Stimulated activated CD4-positive, alpha-beta T cell treated with anti-CD3 and anti-CD28 coated beads, Interleukin-1b, Interleukin-23, amount 100 ng/mL, for 1 hour (primary cell): ENCODE measurements at places on chromosomes 5 and 9.

- no peak for DNase-seq
These were observed 219.2 kb downstream of the DCP2 start for GRCh38 chr5:113195771-113196170.

- DNase-seq: no peak
These were observed 51.5 kb downstream of the SLC44A1 start for GRCh38 chr9:105295986-105296385.

DNA sequence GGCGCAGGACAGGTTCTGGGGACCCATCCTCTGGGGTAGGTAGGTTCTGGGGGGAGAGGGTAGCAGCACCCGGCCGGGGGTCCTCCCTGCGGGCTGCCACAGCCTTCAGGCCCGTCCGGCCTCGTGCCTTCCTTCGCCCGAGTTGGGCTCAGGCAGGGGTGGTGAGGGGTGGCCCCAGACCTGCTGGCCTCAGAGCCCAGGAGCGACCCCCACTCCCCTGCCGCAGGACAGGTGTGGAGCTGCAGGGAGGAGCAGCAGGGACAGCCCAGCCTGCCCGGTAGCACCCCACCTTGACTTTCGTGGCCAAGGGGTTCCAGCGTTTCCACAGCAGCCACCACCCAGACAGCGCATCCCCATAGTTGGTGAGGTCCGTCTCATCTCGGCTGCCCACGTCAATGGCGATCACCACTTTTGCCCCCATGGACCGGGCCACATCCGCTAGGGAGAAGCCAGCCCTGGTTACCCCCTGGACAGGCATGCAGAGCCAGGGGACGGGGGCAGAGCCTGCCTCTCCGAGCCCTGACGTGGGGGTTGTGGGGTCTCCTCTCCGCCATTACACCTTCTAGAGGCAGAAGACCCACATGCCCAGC, 3.4 kb upstream of the NSMF start:
- no peak for DNase-seq

GRCh38 chr9:17330097-17330496, 195.3 kb downstream of the CNTLN start:
- no peak for DNase-seq

GRCh38 chr9:37174247-37174646, 53.9 kb downstream of the ZCCHC7 start:
- no peak for DNase-seq

- no peak for DNase-seq
These were observed 13.4 kb downstream of the ZBED3 start for GRCh38 chr5:77073667-77074066.

DNA sequence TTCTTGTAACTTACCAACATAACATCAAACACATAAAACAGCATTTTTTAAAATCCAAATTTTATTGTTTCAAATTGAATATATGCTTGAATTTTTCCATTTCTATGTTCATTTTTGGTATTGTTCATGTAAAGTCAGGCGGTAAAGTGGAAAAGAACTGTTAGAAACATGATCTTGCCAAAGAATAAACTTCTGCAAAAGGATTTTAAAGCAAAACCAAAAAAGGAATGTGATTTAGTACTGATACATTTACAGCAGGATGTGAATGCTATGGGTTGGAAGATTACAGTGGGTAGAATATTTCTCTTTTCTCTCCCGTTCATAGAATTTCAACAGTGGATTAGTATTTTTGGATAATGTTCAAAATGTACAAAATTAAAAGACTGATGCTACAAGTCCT, 277.2 kb upstream of the MPDZ start:
- no peak for DNase-seq

DNA sequence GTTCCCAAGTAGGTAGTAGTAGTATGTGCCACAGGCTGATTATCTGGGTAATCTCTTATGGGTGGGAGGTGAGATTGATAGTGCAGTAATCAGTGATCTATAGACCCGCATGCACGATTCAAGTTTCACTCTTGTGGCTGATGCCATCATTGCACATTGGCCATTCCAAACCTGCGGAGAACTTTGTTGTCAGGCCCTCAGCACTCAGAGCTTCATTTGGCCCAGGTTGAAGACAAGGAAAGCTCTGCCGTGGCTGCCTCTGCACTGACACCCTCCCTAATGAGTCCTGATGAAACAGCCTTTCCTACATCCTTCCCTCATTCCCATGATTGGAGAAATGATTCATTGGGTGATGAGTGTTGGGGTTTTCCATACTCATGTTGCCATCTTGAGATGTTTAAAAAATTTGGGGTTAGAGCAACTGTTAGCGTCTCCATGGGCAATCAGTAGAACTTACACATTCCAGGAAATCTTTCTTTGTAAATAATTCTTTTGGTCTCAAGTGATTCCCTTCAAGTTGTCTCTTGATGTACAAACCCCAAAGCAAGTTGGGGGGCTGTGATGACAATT, 22.9 kb downstream of the PROP1 start:
- no peak for DNase-seq

DNA sequence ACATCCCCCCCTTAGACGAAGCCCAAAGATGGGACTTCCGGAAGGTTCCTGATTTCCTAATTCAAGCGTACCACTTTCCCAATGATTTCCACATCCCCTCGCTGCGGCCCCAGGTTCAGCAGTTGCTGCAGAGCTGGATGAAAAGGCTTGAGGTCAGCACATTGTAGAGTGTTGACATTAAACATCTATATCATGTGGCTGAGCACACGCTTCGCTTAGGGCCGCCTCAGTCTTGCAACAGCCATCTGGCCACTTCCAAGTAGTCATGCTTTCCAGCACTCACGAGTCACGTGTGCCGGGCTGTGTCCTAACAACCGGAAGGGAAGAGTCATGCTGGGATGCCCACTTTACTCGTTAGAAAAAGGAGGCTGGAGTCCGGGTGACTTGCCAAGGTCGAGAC, 340.6 kb upstream of the IRX4 start:
- no peak for DNase-seq

GRCh38 chr9:87179553-87180340, 232.4 kb upstream of the GAS1 start:
- no peak for DNase-seq

DNA sequence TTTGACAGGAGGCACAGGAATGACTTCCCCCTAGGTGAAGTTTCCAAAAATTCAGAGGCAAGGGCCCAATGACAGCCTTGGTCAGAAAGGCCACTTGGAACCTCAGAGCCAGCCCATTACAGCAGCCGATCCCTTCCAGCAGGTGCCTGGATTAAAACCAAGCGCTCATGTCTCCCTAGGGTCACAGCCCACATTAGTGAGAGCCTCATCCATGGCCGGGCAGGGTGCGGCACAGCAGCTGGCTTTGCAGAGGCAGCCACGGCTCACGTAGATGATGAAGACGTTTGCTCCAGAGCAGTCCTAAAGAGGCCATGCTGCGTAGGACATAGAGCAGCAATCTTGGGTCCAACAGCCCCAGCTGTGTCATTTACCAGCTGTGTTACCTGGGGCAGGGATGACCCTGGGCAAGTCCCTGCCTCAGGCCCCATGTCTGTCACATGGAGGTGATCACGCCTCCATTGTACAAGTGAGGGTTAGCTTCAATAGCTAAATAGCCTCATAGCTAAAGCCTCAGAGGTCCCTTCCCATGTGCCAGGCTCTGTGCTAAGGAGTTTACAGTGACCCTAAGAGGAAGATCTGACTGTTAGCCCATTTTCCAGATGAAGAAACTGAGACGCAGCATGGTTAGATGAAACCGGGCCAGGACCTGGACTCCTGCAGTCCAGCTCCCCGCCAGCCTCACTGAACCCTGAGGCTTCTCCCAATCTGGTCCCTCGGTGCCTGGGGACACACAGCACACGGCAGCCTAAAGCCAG, 39.2 kb downstream of the NEK6 start:
- DNase-seq: no peak

DNA sequence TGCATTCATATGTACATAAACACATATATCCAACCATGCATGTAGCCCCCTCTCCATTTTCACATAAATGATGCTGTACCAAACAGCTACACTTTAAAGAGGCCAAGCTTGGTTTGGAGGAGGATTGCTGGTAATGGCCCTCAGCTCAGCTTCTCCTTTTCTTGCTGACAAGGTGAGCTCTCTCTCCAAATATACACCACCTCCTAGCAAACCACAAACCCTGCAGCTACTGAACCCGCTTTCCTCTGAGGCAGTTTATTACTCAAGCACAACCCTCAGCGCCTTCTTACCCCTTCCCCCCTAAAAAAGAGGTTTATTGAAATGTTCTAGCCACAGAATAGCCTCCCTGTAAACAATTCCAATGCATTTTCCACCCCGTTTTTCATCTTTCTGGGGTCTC, 54.0 kb downstream of the ALG2 start:
- DNase-seq: no peak

- no peak for DNase-seq
These were observed 40.6 kb downstream of the ACTL7B start for GRCh38 chr9:108815156-108815555.

GRCh38 chr5:108661590-108662219, 86.0 kb upstream of the FER start:
- no peak for DNase-seq

GRCh38 chr9:92327283-92327850, 1.6 kb downstream of the CENPP start:
- DNase-seq: no peak

- no peak for DNase-seq
These were observed 78.4 kb upstream of the PTGER4 start for GRCh38 chr5:40601198-40601868.

DNA sequence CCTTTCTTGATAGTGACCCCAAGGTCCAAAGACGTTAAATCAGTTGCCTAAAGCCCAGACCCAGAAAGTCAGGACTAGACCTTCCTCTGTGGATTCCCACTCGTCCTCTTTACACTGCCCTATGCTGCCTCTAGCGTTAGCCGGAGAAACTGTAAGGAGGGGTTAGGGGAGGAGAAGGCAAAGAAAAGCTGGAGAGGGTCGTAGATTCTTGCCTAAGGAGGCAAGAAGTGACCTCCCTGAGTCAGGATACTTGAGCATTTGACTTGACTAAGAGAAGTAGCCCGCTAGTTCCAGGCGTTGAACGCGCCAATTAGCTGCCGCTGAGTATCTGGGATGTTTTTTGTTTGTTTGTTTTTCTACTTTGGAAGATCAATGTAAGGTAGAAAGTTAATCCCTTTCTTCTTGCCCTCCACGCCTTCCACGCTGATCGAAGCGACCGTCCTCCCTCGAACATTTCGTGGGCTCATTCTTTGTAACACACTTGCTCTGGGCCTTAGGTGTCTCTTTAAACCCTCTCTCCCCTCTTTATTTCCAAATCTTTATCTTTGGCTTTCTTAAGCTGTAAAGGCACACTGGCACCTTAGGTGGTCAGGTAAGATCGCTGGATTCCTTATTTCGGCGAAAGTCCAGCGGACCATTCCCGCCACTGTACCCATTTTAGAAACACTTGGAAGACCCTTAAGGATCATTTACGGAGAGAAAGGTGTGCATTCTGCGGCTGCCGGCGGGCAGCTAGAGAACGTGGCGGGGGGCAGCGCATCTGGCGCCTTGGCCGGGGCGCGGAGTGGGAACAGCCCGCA, 5.1 kb upstream of the RGMB start:
- DNase-seq: no peak

DNA sequence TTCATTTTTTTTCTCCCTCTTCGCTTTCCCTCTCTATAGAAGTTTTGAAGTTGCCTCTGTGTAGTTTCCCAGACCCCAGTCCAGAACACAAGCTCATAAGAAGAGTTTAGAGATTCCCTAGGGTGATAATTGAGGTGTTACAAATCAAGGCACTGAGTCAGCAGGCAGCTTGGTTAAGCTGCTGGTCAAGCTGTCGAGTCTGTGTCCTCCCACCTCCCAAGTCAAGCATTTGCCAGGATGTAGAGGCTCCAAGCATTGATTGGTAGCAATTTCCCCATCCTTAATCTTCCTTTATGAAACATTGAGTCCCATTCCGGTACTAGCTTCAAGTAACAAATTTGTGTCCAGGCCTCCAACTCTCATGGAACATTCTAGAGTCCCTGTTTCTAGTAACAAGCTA, 47.5 kb upstream of the SLC1A1 start:
- DNase-seq: no peak

GRCh38 chr5:81747030-81747429, 3.9 kb downstream of the SSBP2 start:
- DNase-seq: no peak

GRCh38 chr5:132303589-132303988, 9.4 kb downstream of the SLC22A4 start:
- DNase-seq: no peak

DNA sequence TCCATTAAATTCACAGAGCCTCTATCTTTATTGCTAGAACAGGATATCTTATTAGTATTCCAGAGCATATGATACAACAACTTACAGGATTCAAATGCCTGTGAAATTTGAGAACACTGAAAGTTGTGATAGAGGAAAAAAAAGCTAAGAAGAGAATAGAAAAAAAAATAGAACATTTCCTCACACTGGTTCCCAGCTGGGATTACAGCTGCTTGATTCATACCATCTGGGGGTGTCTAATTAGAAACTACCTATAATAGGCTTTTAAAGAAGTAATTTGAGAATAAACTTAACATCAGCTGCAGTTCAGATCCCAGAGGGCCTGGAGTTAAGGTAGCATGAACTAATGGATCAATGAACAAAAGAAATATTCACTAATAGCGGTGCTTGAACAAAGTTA, 922.0 kb downstream of the CDH12 start:
- no peak for DNase-seq

DNA sequence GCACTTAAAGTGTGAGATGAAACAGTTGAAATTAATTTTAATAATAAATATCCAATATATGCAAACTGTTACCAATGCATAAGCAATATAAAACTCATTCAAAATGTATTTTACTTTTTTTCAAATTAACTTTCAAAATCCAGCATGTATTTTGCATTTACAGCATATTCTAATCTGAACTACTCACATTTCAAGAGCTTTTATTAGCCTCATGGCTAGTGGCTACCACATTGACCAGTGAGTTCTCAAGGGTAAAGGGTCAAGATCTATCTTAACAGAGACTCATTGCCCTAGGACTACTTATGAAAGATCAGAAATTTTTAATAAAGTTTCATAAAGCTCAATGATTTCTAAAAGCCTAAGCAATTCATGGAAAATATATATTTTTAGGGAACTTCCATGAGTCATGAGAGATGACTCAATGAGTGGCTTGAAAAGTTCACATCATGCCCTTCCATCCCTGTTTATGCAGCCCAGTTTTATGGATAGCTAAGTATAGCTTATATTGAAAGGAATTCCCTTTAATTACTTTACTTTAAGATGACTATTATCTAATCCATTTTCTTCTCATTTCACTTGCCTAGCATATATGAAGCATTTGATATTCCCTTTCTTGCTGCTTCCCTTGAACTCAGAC, 608.6 kb downstream of the SLCO4C1 start:
- DNase-seq: no peak

DNA sequence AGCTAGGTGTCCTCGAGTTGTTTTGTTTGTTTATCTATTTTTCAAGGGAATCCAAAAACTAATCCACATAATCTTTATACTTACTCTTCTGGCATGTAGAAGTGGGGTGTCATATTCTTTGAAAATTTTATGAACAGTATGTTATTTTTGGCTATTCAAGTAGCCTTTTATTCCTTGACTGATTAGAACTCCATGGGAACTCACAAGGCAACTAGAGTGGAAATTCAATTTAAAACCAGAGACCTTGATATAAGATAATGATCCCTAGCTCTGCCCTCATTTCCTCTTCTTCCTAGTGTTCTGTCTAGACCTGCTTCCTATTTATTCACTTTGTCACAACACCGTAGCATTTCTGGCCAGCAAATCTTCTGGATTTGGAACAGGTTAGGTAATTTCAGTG, 1123.7 kb upstream of the C9orf72 start:
- DNase-seq: no peak

- DNase-seq: no peak
These were observed 98.0 kb upstream of the VLDLR start for GRCh38 chr9:2523591-2523990.

- no peak for DNase-seq
These were observed 44.6 kb downstream of the MPDZ start for GRCh38 chr9:13234932-13235331.

GRCh38 chr9:93488244-93488643, 34.9 kb upstream of the FAM120AOS start:
- DNase-seq: no peak
